ENCODE measurements at places on chromosomes 5 and 9.

DNA sequence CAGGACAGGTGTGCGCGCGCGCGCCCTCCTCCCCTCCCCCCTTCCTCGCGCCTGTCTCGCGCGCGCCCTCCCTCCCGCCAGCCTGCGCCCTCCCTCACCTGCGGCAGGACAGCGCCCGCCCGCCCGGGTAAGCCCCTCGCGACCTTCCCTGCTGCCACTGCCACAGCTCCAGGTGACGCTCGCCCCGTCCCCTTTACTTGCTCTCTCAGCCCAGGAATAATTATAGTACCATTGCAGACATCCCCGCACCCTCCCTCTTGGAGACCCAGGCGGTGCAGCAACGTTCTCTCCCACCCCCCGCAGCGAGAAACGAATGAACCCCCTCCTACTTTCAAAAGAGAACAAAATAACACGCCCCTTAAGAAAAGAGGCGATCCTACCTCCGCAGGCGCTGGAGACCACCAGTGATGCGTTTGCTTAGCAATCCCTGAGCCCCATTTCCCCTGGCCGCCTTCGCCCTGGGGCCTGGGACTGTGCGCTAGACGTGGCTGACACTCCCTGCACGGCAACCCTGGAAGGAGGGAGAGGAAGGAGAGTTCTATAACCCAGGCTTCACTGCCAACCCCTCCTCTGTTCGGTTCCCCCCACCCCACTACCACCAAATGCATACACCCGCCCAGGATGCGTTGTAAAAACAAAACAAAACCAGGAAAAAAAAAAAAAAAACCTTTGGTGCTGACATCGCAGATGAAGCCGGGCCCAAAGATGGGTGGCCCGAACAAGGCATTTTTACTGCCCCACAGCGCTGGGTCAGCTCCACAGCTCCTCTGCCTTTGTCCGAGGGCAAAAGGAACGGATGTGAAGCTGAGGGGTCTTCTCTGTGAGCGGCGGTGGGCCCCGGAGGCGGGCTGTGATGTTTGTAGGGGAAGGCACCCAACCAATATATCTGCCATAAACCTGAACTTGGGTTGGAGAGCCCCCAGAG, 5.6 kb upstream of the PURA start:
- no peak for DNase-seq

DNA sequence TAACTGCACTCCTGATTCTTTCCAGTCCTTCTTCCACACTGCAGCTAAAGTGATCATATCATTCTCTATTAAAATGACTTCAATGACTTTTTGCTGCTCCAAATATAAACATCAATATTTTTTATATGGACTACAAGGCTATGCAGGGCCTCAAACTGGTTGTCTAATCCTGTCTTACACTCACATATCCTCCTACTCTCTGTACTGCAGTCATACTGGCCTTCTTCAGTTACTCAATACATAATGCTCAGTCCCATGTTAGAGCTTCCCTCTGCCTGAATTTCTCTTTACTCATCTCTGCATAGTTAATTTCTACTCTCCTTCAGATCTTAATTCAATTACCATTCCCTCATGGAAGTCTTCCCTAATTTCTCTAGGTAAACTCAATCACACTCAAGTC, 3.4 kb downstream of the MEIKIN start:
- DNase-seq = no peak

DNA sequence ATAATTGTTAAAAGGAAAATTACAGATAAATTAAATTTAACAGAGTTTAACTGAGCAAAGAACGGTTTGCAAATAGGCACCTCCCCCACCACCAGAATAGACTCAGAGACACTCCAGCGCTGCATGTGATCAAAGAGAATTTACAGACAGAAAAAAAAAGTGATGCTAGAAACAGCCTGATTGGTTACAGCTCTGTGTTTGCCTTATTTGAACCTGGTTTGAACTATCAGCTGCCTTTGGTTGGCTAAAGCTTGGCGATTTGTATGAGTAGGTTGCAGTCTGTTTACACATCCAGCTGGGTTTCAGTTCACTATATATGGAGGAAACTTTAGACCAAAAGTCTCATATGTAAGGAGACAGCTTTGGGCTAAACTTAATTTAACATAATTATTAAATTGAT, 249.1 kb downstream of the ENC1 start:
- no peak for DNase-seq

- DNase-seq = no peak
These were observed 40.3 kb downstream of the POU4F3 start for GRCh38 chr5:146378986-146379385.

GRCh38 chr5:31036411-31036810, 157.1 kb upstream of the CDH6 start:
- no peak for DNase-seq

- peak; percentile 17 for DNase-seq
These were observed 44.7 kb upstream of the PCSK5 start for GRCh38 chr9:75845806-75846205.

DNA sequence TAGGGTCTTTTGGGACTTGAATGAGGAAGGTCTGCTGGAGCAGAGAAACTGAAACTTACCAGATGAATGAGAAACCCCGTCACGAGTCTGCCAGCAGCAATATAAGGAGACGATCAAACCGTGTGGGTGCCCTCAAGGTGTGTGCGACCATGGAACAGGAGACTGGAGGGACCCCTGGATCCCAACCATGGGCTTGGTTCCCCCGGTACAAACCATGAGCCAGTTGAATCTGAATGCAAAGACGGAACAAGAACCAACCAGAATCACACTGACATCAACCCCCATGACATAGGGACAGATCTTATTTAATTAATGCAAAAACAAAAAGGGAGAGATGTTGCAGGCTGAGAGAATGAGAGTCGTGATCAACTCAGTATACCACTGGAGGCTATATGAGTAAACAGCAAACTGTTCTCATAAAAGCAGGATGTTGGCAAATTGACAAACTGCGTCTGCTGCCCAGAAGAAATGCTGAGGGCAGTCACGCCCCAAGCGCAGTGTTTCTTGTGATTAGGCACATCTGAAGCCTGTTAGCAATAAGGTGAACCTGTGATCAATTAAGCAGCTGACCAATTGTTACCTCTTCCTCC, 475.5 kb upstream of the ACO1 start:
- no peak for DNase-seq

GRCh38 chr5:100840789-100841188, 62.3 kb downstream of the ST8SIA4 start:
- DNase-seq = no peak

DNA sequence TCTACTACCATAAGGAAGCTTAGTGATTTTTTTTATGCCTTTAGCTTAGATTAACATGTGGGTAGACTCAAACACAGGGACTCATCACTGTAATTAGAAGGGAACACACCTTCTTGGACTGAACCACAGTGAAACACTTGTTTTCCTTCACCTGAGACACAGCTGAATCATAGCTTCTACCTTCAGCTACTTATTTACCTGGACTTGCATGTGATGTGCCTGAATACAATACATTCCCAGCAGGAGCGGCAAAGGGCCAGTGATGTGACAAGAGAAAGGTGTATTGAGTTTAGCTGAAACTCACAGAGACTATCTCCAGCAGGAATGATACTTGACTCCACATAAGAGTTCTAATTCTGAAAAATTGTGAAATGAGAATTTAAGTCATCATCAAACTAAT, 37.8 kb downstream of the GRAMD2B start:
- DNase-seq = no peak

DNA sequence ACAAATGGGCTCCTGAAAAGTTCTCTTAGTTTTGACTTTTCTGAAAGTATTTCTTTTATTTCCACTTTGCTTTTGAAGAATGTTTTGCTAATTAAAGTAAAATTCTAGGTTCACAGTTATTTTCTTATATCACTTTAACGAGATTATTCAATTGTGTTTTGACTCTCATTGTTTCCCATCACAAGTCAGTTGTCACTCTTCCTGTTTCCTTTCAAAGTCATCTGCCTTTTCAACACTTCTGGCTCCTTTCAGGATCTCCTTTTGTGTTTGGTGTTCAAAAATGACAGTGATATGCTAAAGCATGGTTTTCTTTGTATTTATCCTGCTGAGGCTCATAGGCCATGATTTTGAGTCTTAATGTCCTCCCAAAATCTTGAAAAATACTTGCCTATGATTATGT, 235.4 kb upstream of the TAS2R1 start:
- DNase-seq = no peak

- DNase-seq = no peak
These were observed 117.6 kb downstream of the CARTPT start for GRCh38 chr5:71836559-71837112.

- DNase-seq = no peak
These were observed 72.5 kb upstream of the NMUR2 start for GRCh38 chr5:152477536-152477935.

- no peak for DNase-seq
These were observed 26.8 kb upstream of the MVB12B start for GRCh38 chr9:126299706-126300276.

GRCh38 chr5:150281987-150282386, 7.6 kb downstream of the CAMK2A start:
- DNase-seq = no peak

GRCh38 chr9:102049586-102050246, 311.3 kb upstream of the GRIN3A start:
- DNase-seq = no peak

DNA sequence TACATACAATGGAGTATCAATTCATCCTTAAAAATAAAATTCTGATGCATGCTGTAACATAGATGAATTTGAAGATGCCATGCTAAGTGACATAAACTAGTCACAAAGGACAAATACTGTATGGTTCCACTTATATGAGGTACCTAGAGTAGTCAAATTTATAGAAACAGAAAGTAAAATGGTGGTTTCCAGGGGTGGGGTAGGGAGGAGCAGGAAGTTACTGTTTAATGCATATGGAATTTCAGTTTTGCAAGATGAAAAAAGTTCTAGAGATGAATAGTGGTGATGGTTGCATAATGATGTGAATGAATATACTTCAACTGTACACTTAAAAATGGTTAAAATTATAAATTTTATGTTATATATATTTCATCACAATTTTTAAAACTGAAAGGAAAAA, 57.3 kb upstream of the FNIP1 start:
- no peak for DNase-seq

DNA sequence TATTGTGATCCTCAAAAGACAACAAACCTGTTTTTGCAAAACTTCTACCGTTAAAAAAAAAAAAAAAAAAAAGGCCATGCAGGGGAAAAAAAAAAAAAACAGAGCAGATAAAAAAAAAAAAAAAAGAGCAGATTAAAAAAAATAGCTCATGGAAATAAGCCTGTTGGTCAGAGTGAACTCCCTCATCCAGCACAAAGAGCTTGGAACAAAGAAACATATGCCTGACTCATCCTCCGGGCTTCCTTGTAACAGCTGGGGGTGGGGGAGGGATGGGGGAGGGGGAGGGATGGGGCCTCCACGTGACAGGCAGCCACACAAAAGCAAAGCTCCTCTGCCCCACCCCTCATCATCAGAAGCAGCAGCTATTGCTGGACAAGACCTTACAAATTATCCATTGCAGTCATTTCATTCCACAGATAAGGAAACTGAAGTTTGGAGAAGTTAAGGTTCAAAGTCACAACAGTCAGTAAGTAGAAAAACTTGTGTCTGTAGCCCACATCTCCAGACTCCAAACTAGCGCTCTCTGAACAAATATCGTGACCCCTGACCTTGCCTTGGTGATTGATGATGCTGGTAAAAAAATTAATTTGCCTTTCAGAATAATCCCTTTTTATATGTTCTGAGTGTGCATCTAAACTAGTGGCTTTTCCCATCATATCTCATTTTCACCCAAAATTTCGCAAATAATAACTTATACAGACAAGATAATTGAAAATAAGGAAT, 38.9 kb downstream of the SLC35D2 start:
- no peak for DNase-seq

GRCh38 chr5:134464988-134465815, 53.5 kb upstream of the CDKN2AIPNL start:
- no peak for DNase-seq

DNA sequence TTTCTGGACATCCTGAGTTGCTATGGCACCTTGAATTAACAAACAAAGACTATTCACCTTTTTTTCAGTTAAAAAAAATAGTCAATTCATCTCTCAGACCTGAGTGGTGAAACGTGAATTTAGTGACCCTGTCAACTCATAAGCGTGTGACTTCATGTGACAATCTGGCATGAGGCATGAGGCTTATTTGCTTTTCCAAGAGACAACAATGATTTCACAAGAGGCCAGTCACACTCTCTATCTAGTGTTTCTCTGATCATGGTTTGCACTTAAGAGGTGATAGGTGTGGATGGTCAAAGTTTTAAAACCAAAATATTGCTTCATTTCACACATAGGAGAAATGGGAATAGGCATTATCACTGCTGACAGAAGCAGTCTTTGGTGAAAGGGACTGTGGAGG, 559.6 kb upstream of the ACO1 start:
- no peak for DNase-seq

DNA sequence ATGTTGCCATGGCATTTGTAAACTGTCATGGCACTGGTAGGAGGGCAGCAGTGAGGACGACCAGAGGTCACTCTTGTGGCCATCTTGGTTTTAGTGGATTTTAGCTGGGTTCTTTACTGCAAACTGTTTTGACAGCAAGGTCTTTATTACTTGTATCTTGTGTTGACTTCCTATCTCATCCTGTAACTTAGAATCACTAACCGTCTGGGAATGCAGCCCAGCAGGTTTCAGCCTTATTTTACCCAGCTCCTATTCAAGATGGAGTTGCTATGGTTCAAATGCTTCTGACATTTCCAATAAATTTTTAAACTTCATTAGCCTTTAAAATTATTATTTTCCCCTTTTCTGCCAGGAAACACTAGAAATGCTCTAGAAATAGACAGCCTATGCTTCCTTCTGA, 839.1 kb downstream of the NR2F1-AS1 start:
- no peak for DNase-seq

GRCh38 chr5:149227168-149227826, 44.4 kb upstream of the AFAP1L1 start:
- no peak for DNase-seq

DNA sequence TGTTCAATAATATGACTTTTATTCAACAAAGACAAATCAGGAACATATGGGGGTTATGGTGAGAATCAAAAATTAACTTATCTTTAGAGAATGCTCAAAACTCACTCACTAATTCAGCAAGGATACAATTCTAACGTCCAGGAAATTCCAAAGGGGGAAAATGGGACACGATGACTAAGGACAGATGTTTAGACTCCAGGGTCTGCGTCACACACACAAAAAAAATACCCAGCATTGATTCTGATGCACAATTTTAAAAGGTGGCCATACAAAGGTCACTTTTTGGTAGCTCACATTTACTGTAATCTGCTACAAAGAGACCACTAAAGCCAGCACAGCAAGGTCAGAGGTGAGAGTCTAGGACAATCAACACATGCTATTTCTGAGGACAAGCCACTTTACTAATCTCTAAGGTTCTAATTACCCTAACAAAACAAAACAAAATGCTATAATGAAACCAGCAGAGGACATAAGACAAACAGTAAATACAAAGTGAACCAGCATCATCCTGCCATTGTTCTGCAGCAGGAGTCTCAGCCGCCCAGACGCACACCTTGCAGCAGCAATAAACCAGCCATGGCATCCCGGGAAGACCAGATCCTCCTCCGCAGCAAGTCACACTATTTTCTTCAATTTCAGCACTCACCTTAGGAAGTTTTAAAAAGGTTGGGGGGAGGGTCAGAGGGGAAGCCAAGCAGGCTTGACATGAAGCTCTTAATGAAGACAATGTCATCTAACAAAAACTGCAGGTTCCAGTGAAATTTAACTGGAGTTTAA, 57.8 kb downstream of the TTC39B start:
- DNase-seq = no peak

- no peak for DNase-seq
These were observed 420.5 kb upstream of the CD180 start for GRCh38 chr5:67617051-67617450.
